ENCODE measurements at places on chromosomes 7 and 10.

DNA sequence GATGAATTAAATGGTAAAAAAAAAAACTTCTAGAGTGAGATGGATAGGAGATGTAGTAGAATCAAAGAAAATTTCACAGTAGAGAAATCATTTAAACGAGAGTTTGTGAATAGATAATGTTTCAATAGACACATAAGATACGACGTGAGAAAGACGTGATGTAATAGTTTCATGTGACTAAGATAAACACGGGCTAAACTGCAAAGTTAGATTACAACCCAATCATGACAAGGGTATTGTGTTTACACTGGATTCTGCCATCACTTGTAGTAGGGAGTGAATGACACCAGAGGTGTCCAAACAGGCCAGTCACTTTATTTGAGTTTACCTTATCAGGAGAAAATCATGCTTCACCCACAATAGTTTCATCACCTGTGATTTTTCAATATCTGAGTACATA lies 21.6 kb downstream of the SEMA3D start:
- DNase-seq: no peak

DNA sequence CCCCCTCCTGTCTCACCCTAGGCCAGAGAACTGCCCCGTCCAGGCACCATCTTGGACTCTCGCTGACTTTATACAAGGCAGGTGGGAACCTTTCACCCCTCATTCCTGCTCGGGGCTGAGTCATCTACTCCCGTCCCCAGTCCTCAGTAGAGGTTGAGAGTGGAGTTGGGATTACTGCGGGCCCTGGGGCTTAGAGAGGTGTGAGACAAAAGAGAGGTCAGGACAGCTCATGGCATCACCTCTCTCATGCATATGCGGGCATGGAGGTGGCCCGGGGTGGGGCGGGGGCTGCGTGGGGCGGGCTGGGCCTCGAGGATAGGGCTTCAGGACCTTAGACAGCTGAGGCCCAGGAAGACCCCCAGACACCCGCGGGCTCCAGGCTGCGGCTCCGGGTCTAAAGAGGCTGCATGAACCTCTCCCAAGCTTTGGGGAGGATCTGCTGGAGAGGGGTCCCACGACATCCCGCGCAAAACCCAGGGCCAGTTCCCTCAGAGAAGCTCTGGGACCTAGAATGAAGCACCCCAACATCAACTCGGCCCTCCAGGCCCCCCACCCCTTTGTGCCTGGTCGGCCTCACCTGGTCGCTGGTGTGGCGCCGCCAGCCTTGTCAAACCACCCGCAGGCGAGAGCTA lies 317 bp downstream of the PDZD7 start:
- no peak for DNase-seq

- no peak for DNase-seq
Observed at GRCh38 chr7:138753610-138754009, 44.2 kb upstream of the TMEM213 start.

- no peak for DNase-seq
Observed at GRCh38 chr7:147497246-147497645, 1093.3 kb upstream of the C7orf33 start.

- DNase-seq: no peak
Observed at GRCh38 chr7:71220210-71220695, 88.3 kb downstream of the GALNT17 start.
